ENCODE measurements at places on chromosomes 5 and 9.

DNA sequence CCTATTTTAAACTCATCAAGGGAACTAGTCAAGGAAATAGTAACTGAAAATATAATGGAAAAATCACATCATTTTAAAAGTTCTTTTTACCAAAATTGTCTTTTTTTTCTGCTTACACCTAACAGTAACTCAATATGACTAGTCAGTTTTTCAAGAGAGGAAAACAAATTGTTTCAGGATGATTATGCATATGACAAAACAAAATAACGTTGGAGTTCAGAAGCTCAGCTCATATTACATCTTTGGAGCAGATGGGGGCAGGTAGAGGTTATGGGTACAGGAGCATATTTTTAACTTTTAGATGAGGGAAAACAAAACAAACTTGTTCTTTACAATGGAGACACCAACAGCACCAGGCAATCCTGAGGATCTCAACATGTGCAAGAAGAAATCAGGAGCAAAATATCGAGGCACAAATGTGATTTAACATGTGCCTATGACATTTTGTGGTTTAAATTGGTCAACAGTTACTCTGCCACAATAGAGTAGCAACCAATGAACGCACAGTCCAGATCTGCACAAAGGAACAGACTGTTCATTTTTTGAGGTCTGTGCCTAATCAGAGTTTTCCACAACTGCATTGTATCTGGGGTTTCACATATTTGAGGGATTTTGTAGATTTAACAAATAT is 659.0 kb downstream of the ANXA1 start:
- H3K4me1 ChIP-seq, result no peaks in the 10 kb centered on the region
- H3K27me3 ChIP-seq, result no peaks in the 10 kb centered on the region
- no peak overlapping the region for H3K27ac ChIP-seq
- no peaks in the 10 kb centered on the region for H3K36me3 ChIP-seq
- DNase-seq, result no peak

- DNase-seq, result no peak
- H3K36me3 ChIP-seq, result peaks cover 22% of the 10 kb centered on the region
- H3K4me3 ChIP-seq, result no peak overlapping the region
- H3K4me1 ChIP-seq, result peaks cover 4% of the 10 kb centered on the region
- no peaks in the 10 kb centered on the region for H3K27me3 ChIP-seq
- H3K27ac ChIP-seq, result no peak overlapping the region
Observed at GRCh38 chr9:5698810-5699556, 70.1 kb downstream of the RIC1 start.

DNA sequence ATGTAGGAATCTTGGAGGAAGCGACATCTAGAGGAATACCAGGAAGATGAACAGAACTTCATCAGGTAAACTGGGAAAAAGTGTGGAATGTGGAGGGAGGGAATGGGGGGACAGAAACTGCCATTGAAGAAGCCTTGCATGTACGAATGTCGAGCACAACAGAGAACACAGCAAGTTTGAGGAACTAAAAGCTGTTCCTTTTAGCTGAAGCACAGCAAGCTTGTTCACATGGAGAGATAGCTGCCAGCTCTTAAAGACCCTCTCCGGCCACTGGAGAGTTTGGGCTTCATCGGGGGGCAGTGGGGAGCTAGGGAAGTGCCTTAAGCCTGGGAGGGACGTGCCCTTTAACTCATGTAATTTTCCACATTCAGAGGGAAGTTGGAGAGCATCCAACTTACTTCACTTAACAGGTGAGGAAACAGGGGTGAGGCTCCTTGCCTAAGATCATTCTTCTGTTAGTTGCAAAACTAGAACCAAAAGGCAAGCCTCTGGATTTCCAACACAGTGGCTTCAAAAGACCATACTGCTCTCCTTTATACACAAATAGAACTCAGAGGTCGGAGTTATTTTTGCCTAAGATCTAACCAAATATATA is 2.3 kb upstream of the CYFIP2 start:
- H3K4me3 ChIP-seq, result peak overlapping the region; percentile 74
- H3K27ac ChIP-seq, result no peak overlapping the region
- H3K36me3 ChIP-seq, result no peaks in the 10 kb centered on the region
- no peak for DNase-seq
- peaks cover 38% of the 10 kb centered on the region for H3K27me3 ChIP-seq

- peak; percentile 54 for DNase-seq
- H3K36me3 ChIP-seq, result no peaks in the 10 kb centered on the region
- H3K4me3 ChIP-seq, result no peak overlapping the region
- H3K27ac ChIP-seq, result no peak overlapping the region
- H3K4me1 ChIP-seq, result peaks cover 21% of the 10 kb centered on the region
- H3K27me3 ChIP-seq, result peaks cover 7% of the 10 kb centered on the region
Observed at GRCh38 chr5:142065273-142065672, 43.3 kb upstream of the NDFIP1 start.

DNA sequence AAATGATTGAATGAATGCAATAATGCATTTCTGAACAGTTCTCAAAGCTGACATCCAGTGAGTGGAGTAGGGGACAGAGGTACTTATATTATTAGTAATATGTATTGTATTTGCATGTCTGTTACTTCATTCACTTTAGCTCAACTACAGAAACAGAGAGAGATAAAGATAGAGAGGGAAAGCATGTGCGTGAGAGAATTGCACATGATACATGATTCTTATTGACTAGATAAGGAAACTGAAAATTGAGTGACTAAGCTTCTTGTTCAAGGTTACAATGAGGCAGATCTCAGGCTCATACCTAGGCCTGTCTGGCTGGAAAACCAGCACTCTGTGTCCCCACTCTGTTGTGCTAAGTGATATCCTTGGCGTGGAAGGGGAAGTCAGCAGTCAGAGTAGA is 337.7 kb upstream of the KLF4 start:
- no peak overlapping the region for H3K4me3 ChIP-seq
- peaks cover 53% of the 10 kb centered on the region for H3K27me3 ChIP-seq
- DNase-seq, result no peak
- no peaks in the 10 kb centered on the region for H3K36me3 ChIP-seq
- H3K4me1 ChIP-seq, result no peaks in the 10 kb centered on the region
- no peak overlapping the region for H3K27ac ChIP-seq

DNA sequence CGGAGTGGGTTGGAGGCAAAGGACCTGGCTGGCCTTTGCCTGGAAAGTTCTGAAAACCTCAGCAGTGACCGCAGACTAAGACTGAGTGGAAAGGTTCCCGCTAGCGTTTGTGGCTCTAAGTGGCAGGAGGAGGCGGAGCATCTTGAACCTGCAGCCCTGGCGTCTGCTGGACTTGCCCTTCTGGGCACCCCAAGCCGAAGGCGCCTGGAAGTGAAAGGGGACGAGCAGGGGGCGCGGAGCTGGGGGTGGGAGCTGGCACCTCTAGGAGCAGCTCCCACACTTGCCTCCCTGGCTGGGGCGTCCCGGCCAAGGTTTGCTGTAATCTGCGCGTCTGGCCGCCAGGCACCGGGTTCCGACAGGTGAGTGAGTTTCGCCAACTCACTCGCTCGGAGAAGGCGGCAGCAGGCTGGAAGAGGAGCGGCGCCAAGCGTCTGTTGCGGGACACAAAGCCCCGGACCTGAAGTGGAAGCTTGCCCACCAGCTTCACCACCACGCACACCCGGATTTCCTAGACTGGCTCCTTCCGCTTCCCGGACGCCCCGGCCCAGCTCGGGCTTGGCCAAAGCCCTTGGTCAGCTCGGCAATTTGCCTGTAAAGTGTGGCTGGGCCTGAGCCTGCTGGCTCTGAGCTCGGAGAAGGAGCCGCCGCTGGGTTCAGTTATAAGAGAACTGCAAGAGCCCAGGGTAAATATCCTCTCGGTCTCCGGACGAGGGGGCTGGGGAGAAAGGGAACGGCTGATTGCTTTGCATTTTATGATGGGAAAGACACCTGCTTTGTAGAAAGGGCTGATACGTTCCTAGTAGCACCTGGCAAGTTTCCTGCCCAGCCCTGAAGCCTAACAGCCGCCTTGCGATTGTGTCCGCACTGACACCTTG is at the start of gene GNA14:
TSS of gene GNA14 (minus strand) at position 89 of the 875 bp plus-strand sequence. CDS start 529 bp downstream, outside the sequence.
- H3K4me3 ChIP-seq, result peak within 1 kb of the TSS; percentile 75
- no peaks in the 10 kb centered on the region for H3K36me3 ChIP-seq
- H3K4me1 ChIP-seq, result peaks cover 5% of the 10 kb centered on the region
- no peak for DNase-seq
- peaks cover 28% of the 10 kb centered on the region for H3K27me3 ChIP-seq

DNA sequence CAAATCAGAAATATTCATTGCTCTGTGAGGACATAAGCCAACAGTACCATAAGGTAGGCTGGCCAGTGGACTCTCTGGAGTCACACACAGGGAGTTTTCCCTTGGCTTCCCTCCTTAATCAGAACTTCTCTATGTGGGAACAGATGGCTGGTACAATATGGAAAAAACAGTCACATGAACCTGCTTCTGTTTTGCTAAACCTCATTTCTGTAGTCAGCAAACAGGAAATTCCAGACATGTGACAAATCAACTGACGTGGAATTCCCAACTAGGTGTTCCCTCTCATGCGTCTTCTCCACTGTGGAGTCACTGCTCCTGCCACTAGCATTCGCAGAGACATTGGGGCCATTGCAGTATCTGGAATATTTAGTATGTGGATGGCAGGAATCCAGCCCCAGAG is 617.6 kb downstream of the KIF4B start:
- H3K4me1 ChIP-seq, result no peaks in the 10 kb centered on the region
- no peak for DNase-seq
- H3K27me3 ChIP-seq, result peaks cover 6% of the 10 kb centered on the region
- H3K4me3 ChIP-seq, result no peak overlapping the region
